ENCODE measurements at places on chromosomes 4 and X.
A peak's percentile ranks its signal among the peaks of the same experiment; 100 is the strongest.

- DNase-seq = no peak
Measured at GRCh38 chr4:22941688-22942375, 249.1 kb downstream of the GBA3 start.

- DNase-seq = no peak
Measured at GRCh38 chr4:48738856-48739255, 41.2 kb downstream of the FRYL start.

- DNase-seq = no peak
Measured at GRCh38 chr4:88251924-88252323, 32.4 kb downstream of the PPM1K start.

- peak; percentile 62 for DNase-seq
Measured at GRCh38 chr4:102759831-102760644, 730 bp downstream of the MANBA start.

DNA sequence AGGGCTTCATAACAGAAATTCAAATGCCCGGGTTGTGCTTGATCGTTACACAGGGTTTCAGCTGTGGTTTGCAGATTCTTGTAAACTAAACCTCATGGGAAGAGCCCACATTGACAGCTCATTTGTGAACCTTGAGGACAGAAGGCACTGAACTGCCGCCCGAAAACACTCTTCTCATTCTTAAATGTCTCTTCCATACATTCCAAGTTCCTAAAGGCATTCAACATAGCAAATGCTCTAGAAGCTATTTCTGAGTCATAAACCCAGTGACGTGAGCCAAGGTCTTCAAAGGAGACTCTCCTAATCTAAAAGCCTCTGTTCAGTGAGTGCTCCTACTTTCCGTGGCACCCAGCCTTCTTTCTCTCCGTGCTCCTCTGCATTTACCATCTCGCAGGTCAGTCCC lies 737.8 kb upstream of the FRG1 start:
- peak; percentile 47 for DNase-seq

DNA sequence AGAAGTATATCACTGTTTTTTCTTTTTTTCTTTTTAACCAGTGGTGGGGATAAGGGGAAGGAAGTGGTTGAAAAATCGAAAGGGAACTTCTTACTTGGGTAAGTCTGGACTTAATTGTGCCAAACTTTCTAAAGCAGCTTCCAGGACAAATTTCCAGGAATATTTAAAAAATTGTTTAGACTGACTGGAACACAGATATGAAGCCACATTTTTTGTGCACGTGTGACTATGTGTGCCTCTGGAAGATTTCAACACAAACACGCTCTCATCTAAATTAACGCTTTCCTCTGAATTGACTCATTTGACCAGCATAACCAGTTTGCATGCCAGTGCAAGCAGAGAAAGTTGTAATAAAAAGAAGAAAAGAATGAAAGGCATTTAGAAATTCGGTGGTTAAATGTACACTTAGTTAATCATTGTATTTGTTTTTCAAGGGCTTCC lies 18.8 kb upstream of the YTHDC1 start:
- DNase-seq = peak; percentile 94

DNA sequence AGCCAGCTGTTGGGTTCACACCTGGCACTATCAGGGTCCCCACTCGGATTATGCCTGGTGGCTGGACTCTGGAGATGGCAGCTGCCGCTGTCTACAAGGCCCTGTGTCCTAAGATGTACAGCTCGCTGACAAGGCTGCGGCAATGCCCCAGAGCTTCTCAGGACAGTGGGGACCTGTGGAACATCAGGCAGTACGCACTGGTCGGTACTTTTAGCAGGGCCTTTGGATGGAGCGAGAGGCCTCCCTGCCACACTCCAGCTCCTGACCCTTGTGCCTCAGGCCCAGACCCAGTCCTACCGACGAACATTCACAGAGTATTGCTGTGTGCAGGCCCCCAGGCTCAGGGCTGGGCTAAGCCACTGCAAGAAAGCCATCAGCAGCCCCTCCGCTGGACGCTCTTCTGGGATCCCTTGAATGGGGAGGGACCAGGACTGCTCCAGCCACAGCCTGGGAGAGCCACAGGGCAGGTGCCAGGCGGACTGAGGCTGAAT lies 45.7 kb upstream of the HMX1 start:
- DNase-seq = no peak

All from foreskin keratinocyte (primary cell).